ENCODE measurements at places on chromosomes 2 and 18.

DNA sequence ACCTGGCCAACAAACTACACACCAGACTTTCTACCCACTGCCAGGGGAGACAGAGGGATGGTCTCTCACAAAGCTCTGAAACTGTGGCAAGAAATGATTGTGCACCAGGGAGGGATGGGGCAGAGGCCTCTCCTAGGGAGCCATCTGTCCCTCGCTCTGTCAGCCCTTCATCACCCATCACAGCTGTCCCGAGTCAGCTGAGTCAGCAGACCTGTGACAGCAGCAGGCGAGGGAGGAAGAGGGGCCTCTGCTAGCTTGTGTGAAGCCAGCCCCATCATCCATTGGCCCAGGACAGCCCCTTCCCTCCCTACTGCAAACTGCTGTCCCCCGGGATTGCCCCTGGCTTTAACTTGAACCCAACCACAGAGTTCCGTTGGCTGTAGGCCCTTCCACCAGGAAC is 5.0 kb downstream of the SH2D6 start:
- DNase-seq: no peak

DNA sequence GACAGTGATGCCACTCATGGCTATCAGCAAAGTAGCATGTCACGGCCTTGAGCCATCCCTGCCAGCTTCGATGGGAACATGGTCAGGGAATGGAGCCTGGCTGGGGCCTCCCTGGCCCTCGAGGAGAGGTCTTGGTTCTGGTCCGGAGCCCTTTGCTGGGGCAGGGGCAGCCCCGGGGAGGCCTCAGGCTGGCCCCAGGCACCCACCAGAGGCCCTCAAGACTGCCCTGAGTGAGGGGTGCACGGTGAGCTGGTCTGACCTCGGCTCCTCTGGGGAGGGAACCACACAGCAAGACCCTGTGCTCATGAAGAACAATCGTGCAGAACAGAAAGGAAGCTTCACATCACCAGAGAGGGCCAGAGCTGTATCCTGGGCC is 75.2 kb upstream of the OTOS start:
- DNase-seq: no peak

- no peak for DNase-seq
Measured at GRCh38 chr18:7273301-7273921, 42.5 kb downstream of the LRRC30 start.

- DNase-seq: no peak
Measured at GRCh38 chr18:37388413-37388812, 177.2 kb downstream of the CELF4 start.

- DNase-seq: no peak
Measured at GRCh38 chr18:46097431-46097800, 680 bp downstream of the ATP5F1A start.

- DNase-seq: no peak
Measured at GRCh38 chr18:72871091-72871490, 3.3 kb upstream of the NETO1 start.

DNA sequence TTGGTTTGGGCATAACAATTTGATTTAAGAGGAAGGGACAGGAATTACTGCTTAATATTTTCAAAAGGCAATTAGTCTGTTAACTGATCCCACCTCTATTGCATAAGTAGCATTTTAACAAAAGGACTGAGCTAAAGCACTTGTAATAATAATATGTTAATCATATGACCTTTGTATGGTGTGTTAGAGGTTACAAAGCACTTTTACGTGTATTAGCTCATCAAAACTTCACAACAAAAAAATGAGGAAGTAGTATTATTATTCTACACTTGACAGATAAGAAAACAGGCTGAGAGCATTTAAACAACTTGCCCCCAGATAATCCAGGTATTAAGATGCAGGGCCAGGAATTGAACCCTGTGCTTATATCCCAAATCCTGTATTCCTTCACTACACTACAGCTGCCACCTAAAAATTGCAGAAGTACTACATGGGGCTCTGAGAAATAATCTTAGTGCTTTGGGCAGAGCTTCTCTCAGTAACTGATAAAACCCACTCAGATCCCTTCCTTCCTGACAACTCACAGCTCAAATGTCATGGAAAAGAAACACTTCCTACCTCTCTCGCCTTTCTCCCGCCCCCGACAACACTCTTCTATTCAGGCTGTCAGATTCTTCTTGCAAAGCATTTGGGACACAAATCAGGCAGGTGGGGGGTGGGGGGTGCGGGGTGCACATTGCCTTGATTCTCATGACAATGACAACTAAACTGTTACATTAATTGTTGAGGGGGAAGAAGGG is 20.7 kb upstream of the KCTD1 start:
- no peak for DNase-seq

DNA sequence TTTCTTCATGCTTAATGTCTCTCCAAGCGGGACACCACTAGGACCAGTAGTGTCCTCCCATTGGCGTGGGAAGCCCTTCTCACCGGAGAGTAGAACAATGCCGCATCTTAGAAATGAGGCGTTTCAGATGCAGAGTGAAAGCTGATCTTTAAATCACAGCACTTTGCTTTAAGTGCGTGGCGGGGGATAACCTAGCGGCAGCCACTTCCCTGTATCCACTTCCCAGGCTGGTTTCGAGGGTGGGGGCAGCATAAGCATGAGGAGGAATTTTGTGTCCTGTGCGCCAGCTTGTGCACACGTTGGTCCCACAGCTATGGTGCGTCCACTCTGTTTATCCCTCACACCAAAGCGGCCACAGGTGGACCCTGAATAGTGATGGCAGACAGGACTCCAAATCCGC is 63.1 kb downstream of the MBP start:
- no peak for DNase-seq

GRCh38 chr2:101696272-101697123 is 1.0 kb upstream of the MAP4K4 start:
- DNase-seq: peak; percentile 56

- no peak for DNase-seq
Measured at GRCh38 chr2:98378196-98378595, 31.9 kb downstream of the CNGA3 start.

- DNase-seq: no peak
Measured at GRCh38 chr2:237354892-237355291, 59.1 kb downstream of the COL6A3 start.

DNA sequence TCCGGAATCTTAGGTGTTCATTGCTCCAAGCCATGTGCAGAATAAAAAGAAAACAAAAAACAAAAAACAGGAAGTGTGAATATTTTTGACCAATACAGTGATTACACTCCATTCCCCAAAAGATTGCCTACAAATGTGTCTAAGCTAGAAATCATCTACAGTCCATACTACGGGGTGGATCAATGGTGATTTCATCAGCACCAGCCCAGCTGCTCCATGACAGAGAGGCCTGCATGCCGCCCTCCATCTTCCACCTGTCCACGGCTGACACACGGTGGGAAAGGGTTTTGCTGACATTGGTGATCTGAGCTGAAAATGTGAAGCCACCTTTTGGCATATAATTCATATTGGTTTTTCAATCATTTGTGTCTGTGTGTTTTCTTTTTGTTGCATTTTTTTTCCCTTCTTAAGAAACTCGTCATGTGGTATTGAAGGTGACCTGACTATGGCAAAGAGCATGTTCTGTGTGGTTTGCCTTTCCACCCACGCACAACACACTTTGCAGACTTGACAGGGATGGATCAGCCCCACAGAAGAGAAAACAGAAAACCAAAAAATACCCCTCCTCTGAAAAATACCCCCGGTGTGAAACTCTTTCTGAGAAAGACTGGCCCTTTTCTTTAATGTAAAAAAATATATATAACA is 533.1 kb downstream of the RNF144A start:
- no peak for DNase-seq

- DNase-seq: no peak
Measured at GRCh38 chr18:22344908-22345670, 72.6 kb downstream of the CTAGE1 start.

DNA sequence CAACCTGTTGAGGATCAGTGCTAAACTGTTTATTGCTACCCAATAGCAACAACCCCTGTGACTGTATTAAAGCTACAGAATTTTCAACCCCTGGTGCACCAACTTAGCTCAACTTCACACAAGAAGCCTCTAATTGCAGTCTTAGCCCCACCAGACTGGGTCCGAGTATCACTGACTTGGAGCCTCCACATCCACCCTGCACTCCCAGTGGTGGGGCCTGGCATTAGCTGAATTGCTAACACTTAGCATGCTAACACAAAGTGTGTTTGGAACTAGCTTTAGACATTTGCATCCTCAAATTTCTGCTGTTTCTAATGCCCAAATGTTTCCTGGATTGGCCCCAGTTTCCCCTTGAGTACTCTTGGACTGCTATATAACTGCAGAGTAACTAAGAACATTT is 298.6 kb downstream of the AGPS start:
- DNase-seq: no peak

DNA sequence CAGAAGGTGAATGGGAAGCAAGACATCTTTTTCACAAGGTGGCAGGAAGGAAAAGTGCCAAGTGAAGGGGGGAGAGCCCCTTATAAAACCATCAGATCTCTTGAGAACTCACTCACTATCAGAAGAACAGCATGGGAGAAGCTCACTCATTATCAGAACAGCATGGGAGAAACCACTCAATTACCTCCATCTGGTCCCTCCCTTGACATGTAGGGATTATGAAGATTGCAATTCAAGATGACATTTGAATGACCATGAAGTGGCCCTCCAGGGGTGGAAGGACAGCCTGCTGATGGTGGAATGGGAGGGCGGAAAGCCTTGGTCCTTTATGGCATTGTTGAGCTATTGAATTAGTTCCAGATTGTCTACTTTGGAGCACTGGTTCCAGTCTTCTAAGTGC is 413.0 kb upstream of the MEX3C start:
- no peak for DNase-seq

DNA sequence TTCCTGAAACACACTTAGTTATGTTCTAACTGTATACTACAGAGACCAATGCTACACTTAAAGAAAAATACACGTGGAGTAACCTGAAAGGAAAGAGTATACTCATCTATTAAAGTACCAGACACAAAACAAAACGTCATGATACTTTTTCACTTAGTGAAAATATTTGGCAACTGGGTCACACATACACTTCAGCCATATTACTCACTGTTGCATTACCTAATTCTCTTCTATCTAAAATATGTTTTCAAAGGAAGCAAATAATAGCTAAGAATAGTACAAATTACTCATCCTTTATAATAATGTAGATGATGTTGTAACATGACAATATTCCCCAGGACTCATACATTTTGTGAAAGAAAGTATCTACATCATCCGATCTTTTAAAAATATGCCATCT is 76.5 kb upstream of the EPB41L3 start:
- no peak for DNase-seq

DNA sequence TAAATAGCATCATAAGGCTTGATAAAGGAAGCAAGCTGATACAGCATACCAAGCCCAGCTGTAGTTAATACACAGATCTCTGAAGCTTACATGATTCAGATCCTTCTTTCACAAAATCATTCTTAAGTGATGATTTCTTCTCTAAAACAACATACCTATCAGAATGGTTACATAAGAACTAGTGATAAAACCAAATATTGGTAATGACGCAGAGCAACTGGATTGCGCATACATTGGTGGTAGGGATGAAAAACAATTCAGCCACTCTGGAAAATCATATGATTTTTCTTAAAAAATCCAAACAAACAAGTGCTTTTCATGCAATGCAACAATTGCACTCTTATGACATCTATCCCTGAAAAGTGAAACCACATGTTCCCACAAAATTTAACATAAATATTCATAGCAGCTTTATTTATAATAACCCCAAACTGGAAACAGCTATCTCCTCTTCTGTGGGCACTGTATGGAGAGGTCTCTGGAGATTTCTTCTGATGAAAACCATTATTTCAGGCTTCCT is 153.6 kb upstream of the DSEL start:
- DNase-seq: no peak

DNA sequence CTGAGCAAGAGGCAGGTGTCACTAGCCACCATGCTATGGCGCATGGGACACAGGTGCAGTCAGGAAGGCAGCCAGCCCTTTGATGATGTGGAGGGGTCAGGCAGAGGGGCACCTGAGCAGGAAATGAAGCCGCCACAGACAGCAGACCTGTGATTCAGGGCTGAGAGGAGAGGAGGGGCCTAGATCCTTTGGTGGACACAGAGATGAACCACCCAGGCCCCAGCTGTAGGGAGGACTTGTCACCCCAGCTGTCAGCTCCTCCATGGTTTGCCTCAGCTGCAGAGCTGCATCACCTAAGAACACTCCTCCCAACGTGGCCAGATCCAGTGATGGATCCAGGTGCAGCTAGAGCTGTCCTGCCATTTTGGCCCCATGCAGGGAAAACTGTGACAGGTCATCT is 11.6 kb downstream of the ASB18 start:
- no peak for DNase-seq

DNA sequence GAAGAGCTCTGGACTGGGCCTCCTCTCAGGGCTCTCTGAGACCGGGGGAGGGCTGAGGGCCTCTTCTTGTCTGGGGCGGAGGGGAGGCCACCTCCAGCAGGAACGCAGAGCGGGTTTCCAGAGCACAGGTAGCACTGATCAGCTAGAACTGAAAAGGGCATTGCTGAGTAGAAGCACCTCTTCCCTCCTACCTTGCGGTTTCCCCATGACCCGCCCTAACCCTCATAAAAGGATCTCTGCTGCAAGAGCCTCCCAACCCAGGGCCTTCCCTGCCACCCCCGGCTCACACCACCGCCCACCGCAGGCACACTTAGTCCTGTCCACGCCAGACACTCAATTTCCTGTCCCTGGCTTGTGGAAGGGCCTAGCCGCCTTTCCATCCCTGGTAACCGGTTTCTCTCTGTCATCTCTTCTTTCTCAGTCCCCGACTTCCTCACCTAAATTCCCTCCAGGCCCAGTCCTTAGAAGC is 966 bp downstream of the ADCY3 start:
- DNase-seq: no peak
